ENCODE measurements at places on chromosomes 16 and 17. TPM values are rescaled to one million over a fixed set of nuclear protein-coding genes. Genes with fewer than 3 reads are reported as not detected.

The PSMB3 gene
- polyA plus RNA-seq: 523 TPM

The MYL11 gene
- 7.3 TPM for polyA plus RNA-seq

The TBC1D24 gene
- polyA plus RNA-seq: 5.4 TPM

GRCh38 chr17:5530265-5531084 is 44.1 kb downstream of the MIS12 start:
- H3K27me3 ChIP-seq: no peaks in the 10 kb centered on the region
- H3K4me3 ChIP-seq: no peak overlapping the region
- no peak overlapping the region for H3K27ac ChIP-seq
- DNase-seq: no peak

- no peak overlapping the region for H3K4me3 ChIP-seq
- H3K27me3 ChIP-seq: no peaks in the 10 kb centered on the region
- peaks cover 11% of the 10 kb centered on the region for H3K4me1 ChIP-seq
- no peaks in the 10 kb centered on the region for H3K36me3 ChIP-seq
These were observed 85.6 kb upstream of the CIBAR2 start for GRCh38 chr16:85197611-85198566.

- peak overlapping the region; percentile 81 for H3K27ac ChIP-seq
- DNase-seq: peak; percentile 97
- H3K4me1 ChIP-seq: peaks cover 3% of the 10 kb centered on the region
- H3K27me3 ChIP-seq: peaks cover 26% of the 10 kb centered on the region
These were observed 13.9 kb upstream of the OR1F1 start for GRCh38 chr16:3173892-3174617.

DNA sequence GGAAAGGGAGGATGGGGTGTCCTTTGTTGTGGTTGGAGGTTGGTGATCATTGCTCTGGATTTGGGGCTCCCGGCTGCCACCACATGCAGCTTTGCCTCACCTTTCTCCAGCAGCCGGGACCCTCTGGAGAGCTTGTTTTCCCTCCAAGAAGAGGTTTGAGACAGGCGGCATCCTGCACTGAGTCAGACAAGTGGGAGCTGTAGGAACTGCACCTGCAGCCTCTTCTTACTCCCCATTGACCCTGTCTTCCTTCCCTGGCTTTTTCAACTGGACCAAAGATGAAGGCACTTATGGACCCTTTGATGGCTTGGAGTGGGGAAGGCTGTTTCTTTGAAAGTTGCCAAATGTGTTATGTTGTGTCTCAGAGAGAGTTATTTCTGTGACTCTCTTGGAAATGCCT is 16.6 kb downstream of the KCTD2 start:
- H3K27ac ChIP-seq: no peak overlapping the region
- H3K4me1 ChIP-seq: no peaks in the 10 kb centered on the region
- H3K27me3 ChIP-seq: no peaks in the 10 kb centered on the region
